WTC11 (cell line): ENCODE measurements at places on chromosomes 5 and 9. TPM values are rescaled to one million over a fixed set of nuclear protein-coding genes. Genes with fewer than 3 reads are reported as not detected.

- H3K36me3 ChIP-seq, result no peaks in the 10 kb centered on the region
- no peaks in the 10 kb centered on the region for H3K4me1 ChIP-seq
- DNase-seq, result no peak
Measured at GRCh38 chr5:131109540-131110255, 55.4 kb downstream of the HINT1 start.

DDX4 gene
- total RNA-seq, result 0.23 to 0.32 TPM in 2 of 3 replicates, not detected in the other

- H3K4me1 ChIP-seq, result peaks cover 53% of the 10 kb centered on the region
- peaks cover 45% of the 10 kb centered on the region for H3K27me3 ChIP-seq
- H3K4me3 ChIP-seq, result peak overlapping the region; percentile 97
- no peaks in the 10 kb centered on the region for H3K36me3 ChIP-seq
Measured at GRCh38 chr9:14317667-14318320, 3.9 kb upstream of the NFIB start.

BTNL9 gene
- total RNA-seq, result 1.6 to 3.4 TPM (median 1.8 TPM) in 3 replicates

LECT2 gene
- not detected in 3 replicates for total RNA-seq

CKMT2 gene
- 1.8 to 3.1 TPM (median 2.4 TPM) in 3 replicates for total RNA-seq

DNA sequence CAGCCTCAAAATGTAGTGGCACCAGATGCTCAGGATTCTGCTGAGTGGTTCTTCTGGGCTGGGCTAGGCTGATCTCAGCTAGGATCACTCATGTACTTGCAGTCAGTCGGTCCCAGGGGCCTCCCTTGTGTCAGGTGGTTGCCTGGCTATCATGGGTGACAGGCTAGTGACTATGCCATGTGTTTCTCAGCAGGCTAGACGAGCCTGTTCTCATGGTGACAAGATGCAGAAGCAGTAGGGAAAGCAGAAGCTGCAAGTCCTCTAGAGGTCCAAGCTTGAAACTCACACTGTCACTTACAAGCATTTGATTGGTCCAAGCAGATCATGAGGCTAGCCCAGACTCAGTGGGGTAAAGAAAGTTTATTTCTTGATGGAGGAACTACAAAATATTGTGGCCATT is 15.2 kb upstream of the KCNMB1 start:
- no peak overlapping the region for H3K4me3 ChIP-seq
- H3K27ac ChIP-seq, result no peak overlapping the region
- H3K4me1 ChIP-seq, result peaks cover 60% of the 10 kb centered on the region
- no peak for DNase-seq
- H3K27me3 ChIP-seq, result 0 out of 2 replicates have a peak, but pooled peaks cover 3% of the 10 kb centered on the region
- H3K36me3 ChIP-seq, result peaks cover 16% of the 10 kb centered on the region

DNA sequence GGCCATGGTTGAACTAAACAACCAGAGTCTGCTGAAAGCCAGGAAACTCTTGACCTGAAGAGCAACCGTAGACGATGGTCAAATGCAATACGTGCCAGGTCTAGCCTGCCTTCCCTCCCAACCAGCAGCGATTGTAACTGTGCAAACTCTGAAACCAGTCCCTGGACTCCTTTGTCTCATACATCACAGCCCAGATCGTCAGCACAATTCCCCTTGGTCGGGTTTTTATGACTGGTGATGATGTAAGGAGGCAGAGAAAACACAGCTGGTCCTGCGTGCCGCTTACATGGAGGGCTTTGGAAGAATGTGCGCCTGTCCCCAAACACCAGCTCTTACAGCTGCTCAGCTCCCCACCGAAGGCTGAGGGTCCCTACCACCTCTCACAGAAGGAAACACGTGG is 24.6 kb downstream of the SMIM23 start:
- no peaks in the 10 kb centered on the region for H3K36me3 ChIP-seq
- H3K4me3 ChIP-seq, result no peak overlapping the region
- DNase-seq, result no peak
- peaks cover 21% of the 10 kb centered on the region for H3K4me1 ChIP-seq

DNA sequence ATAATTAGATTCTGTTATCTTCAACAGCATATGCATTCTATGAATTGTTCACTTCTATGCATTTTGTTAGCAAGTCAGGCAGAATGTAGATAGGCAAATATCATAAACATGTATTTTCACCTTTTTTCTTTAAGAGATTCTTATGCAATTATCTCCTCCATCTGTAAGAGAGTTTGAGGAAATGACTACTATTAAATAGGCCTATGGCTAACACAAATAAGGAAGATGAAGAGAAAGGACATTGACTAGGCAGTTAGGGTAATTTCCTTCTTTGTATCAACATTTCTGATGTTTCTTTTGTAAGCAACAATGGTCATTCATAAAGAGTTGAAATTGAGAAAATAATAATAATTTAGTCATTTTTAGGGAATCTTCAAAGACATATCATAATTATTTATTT is 145.2 kb upstream of the CDH12 start:
- no peak for DNase-seq
- no peak overlapping the region for H3K27ac ChIP-seq
- no peak overlapping the region for H3K4me3 ChIP-seq
- no peaks in the 10 kb centered on the region for H3K36me3 ChIP-seq
- H3K27me3 ChIP-seq, result no peaks in the 10 kb centered on the region
